NCI-H1048 (cell line): ENCODE measurements at places on chromosomes 5 and 9.

- no peak for DNase-seq
These were observed 1197.5 kb upstream of the C9orf72 start for GRCh38 chr9:28770827-28771226.

GRCh38 chr9:134425401-134425800 lies 99.1 kb downstream of the RXRA start:
- no peak for DNase-seq

DNA sequence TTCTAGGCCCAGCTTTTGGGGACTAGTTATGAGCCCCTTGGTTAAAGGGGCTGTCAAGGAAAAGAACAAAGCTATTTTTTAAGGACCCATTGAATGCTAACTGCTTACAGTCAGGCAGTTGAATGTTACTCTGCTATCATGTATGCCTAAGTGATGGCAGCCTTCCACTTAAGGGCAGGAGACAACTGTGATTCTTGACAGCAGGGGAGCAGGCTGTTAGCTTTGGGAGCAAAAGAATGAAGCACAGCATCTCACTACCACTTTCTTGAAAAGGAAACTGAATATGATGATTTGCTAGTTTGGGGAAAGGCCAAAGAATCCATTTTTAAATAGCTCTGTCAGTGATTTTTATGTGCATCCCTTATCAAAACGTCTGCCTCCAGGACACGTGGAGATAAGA lies 221.6 kb downstream of the SH3GL2 start:
- no peak for DNase-seq

- DNase-seq: no peak
These were observed 784.6 kb upstream of the NUDT12 start for GRCh38 chr5:104347119-104347708.
